ENCODE measurements at places on chromosomes 7 and 10. TPM values are rescaled to one million over a fixed set of nuclear protein-coding genes. Genes with fewer than 3 reads are reported as not detected.

The ZNF92 gene
- total RNA-seq, result 3.0 TPM

The LLCFC1 gene
- not detected for total RNA-seq

The SUGCT gene
- total RNA-seq, result 11.1 TPM

The ECD gene
- total RNA-seq, result 28.7 TPM

The UCMA gene
- total RNA-seq, result not detected

The MARVELD1 gene
- total RNA-seq, result 60.7 TPM

The OIT3 gene
- total RNA-seq, result 1.2 TPM

The MET gene
- total RNA-seq, result 0.23 TPM

The PPP1R3C gene
- 20.6 TPM for total RNA-seq

The BMPER gene
- 28.2 TPM for total RNA-seq

The TMEM130 gene
- under 0.01 TPM for total RNA-seq

The BICC1 gene
- 99.4 TPM for total RNA-seq

The ASZ1 gene
- total RNA-seq, result not detected

The NPSR1 gene
- total RNA-seq, result not detected

The SRRM3 gene
- total RNA-seq, result 2.7 TPM

The AFAP1L2 gene
- total RNA-seq, result 0.51 TPM

The RASA4 gene
- total RNA-seq, result 6.0 TPM

The ATG9B gene
- not detected for total RNA-seq
